Activated T-helper 1 cell treated with Interleukin-2 at 50 U/mL for 16 hours (primary cell): ENCODE measurements at places on chromosomes 12 and 14.

DNA sequence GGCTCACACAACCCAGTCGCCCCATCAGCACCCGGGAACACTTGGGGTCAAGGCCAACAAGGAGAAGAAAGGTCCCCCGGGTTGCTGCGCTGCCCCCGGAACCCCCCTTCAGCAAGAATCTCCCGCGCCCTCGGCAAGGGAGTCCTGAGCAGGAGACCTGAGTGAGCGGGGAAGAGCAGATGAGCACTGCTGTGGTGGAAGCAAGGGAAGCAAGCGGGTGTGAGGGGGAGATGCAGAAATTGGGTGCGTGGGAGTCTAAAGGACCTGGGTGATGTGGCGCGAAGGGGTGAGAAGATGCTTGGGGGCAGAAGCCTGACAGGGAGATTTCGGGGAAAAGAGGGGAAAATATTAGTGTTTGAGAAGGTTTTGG is 105.5 kb upstream of the PRB2 start:
- no peak for DNase-seq

DNA sequence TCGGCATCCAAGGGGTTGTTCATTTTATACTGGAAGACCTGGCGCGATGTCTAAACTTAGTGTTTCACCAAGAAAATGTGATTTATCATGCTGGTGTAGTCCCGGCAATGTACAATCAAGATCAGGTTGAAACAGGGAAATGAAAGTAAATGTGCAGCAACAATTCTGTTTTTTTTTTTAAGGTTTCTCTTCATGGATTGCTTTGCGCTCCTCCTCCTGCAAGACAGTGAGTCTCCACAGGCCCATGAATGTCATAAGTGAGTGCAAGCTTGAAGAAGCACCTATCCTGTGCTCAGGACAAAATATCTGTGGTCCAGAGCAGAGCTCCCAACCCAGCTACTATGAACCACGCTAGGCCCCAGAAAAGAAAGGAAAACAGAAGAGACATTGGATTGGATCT is 143.4 kb downstream of the KCNK10 start:
- DNase-seq, result no peak

GRCh38 chr12:58554522-58555157 is 365.7 kb downstream of the LRIG3 start:
- no peak for DNase-seq

DNA sequence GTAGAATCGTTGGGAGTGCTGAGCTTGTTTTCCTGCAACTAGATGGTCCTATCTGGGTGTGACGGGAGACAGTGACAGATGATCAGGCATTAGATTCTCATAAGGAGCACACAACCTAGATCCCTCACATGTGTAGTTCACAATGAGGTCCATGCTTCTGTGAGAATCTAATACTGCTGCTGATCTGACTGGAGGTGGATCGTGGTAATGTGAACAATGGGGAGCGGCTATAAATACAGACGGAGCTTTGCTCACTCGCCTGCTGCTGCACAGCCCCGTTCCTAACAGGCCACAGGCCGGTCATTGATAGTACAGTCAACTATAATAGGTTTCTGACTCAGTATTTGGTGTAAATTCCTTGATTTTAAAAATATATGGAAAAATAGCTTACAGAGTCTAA is 138.8 kb downstream of the GLT1D1 start:
- no peak for DNase-seq

GRCh38 chr12:122394626-122395194 is 27.8 kb downstream of the CLIP1 start:
- DNase-seq, result no peak

- DNase-seq, result no peak
Observed at GRCh38 chr14:38593476-38593875, 337.6 kb upstream of the CLEC14A start.

GRCh38 chr14:95156161-95157047 is 925 bp downstream of the DICER1 start:
- peak; percentile 22 for DNase-seq

DNA sequence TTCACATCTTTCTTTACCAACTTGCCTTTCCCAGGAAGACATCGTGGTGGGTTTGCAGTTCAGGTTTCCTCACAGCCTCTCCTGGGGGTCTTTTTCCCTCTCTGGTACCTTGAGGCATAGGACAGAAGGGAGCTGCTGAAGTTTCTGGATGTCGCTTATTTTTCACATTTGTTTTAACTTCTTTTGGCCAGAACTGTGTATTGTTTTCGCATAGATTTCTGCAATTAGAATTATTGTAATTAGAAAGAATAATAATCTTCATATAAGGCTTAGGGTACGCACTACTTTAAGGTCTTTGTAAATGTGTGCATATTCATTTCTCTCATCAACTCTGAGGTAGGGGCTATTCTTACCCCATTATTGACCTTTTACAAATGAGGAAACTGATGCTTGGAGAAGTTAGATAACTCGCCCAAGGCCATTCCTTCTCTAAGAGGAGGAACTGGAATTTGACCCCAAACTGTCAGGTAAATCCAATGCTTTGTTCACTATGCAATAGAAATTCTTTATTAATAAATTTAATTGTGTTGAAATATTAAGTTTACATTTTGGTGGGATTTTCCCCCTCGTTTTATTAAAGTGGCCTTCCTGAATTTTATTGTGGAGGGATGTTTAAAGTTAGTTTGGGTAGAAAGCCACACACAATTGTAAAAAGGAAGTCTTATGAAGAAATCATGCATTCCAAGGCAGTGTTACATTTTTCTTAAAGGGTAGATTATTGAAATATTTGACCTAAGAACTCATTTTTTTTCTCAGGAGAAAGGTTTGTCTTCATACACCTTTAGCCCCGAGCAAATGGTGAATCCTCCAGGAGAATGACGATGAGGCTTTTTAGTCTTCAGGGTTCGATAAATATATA is 12.1 kb upstream of the SLC38A2 start:
- DNase-seq, result no peak

DNA sequence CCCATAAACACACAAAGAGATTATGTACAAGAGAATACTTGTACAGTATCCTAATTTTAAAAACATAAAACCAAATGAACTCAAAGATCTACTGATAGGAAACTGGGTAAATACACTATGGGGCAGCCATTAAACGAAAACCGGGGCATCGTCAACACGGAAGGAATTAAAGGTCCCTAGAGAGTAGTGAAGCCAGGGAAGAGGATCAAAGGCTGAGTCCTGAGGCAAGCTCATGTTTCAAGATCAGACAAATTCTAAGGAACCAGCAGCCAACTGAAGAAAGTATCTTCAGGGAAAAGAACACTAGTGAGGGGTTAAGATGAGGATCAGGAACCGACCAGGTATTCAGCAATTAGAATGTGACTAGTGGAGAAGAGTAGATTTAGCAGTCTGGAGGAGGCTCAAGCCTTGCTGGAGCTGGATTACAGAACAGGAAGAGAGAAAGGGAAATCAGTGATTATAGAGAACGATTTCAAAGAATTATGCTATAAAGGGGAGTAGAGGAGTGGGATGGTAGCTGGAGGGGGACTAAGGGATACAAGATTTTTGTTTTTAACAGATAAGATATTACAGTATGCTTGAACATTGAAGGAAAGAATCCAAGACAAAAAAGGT is 23.7 kb downstream of the SEL1L start:
- DNase-seq, result no peak

DNA sequence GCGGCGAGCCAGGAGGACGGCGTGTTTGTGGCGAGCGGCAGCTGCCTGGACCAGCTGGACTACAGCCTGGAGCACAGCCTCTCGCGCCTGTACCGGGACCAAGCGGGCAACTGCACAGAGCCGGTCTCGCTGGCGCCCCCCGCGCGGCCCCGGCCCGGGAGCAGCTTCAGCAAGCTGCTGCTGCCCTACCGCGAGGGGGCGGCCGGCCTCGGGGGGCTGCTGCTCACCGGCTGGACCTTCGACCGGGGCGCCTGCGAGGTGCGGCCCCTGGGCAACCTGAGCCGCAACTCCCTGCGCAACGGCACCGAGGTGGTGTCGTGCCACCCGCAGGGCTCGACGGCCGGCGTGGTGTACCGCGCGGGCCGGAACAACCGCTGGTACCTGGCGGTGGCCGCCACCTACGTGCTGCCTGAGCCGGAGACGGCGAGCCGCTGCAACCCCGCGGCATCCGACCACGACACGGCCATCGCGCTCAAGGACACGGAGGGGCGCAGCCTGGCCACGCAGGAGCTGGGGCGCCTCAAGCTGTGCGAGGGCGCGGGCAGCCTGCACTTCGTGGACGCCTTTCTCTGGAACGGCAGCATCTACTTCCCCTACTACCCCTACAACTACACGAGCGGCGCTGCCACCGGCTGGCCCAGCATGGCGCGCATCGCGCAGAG is 873 bp downstream of the PLXNC1 start:
- peak; percentile 24 for DNase-seq

DNA sequence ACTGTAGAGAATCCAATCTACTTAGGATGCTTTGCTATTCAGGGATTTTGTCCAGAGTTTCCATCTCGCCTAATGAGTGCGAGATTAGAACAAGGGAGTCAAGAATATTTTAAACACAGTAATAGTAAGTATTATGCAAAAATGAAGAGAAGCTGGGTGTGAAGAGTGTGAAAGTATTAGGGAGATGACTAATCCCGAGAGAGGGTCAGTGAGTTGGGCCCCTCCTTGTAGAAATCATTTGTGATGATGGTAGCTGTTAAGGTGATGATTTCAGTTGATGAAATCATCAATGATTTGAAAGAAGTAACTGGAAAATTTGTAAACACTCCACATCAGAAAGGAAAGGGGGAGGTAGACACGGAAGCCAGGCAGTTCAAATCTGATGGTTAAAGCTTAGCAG is 478.9 kb upstream of the MGAT4C start:
- DNase-seq, result no peak

DNA sequence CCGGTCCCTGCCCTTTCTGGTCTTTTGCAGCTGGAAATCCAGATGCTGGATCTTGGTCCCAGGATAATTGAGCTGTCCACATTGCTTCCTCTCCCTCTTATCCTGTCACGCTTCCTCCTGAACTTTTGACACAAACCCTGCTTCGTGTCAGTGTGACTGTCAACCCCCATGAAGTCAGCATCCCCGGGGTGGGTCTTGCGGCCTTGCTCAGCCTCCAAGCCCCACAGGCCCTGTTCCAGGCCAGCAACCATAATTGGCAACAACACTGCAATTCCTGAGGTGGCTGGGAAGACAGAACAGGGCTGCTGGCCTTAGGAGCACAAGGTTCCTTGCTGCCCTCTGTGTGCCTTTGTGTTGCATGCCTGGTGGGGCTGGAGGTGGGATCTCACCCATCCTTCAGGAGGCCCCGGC is 74.9 kb downstream of the NTF3 start:
- DNase-seq, result no peak

- no peak for DNase-seq
Observed at GRCh38 chr12:40300490-40300889, 75.7 kb downstream of the LRRK2 start.

DNA sequence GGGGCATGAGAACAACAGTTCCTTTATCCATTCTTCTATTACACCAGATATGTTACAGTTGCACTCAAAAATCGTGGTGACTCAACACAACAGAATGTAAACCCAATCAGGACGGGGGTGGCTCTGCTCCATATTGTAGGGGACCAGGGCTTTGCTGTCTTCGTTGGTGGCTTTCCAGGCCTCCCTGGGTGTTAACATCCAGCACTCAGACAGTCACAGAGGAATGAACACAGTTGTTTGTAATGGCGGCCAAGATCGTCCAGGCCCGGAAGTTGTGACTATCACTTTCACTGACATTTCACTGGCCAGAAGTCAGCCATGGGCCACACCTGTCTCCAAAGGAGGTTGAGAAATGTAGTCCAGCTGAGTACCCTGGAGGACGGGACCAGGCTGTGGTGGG is 204.1 kb downstream of the CACNA1C start:
- DNase-seq, result no peak

DNA sequence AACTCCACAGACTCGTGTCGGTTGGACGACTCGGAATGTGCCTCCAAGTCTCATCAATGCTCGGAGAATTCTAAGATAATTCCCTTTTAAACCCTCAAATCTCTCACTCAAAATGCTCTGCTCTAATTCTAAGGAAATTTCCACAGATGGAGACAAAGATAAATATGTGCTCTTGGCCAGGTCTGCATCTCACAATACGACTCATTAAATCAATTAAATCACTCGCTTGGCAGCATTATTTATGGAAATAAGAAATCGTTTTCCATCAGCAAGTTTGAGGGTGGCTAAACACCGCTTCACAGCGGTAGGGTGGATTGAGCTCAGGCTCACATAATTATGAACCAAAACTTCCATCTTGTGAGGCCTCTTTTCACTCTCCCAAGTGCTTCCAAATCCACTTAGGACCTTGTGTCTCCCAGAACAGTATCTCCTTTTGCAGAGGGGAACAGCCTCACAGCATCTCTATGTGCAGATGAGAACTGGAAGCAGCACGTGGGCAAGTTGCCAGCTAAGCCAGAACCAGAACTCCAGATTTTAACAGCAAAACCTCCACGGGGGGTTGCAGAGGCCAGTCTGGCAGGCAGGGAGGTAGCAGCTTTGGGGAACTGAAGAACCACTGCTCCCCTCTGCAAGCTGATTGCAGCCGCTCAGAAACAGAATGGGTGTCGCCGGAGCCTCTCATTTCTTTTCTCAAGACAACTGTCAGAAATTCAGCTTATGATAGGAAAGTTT is 43.8 kb downstream of the RIMBP2 start:
- DNase-seq, result no peak

- no peak for DNase-seq
Observed at GRCh38 chr14:68085742-68086141, 266.2 kb downstream of the RAD51B start.

DNA sequence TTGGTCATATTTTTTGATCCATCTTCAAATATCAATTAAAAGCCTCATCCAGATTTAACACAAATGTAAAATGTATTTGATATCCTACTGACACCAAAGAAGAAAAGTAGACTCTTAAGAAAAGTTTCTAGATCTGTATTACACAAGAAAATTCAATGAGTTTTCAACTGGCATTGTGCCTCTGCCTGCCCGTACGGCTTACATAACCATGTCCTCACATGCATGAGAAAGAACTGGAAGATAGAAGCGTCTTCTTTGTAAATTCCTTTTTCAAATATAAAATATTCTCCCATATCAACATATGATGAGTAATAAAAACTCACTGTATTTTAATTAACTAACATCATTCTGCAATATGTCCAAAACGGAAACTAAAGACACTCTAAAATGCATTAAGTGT is 7.2 kb downstream of the ANKS1B start:
- no peak for DNase-seq

GRCh38 chr14:52950898-52951680 is at the start of gene FERMT2:
Gene FERMT2 (minus strand): TSS chr14:52951050. CDS start chr14:52950568, 482 bp downstream.
- no peak for DNase-seq

DNA sequence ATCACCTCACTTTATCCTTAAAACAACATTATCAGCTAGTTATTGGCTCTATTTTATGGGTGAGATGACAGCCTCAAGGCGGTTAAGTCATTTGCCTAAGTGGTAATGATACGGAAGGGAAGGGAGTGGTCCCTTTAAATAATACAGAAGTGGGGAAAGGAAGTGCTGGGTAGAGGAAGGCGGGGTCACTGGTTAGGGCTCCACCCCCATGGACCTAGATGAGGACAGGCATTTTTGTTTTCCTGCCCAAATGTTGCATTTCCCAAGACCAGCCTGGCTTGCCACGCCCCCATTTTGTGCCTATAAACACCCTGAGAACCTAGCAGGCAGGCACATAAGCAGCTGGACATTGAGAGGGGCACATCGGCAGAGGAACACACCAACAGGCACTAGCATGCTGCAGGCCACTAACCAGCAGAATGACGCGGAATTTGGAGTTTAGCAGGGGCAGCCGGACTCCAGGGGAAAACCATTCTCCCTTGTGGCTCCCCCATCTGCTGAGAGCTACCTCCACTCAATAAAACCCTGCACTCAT is 100.9 kb downstream of the EPS8 start:
- DNase-seq, result no peak
